Umbilical cord (tissue), 2 donors: ENCODE measurements at places on chromosomes 3 and 15. TPM values are rescaled to one million over a fixed set of nuclear protein-coding genes. Genes with fewer than 3 reads are reported as not detected.

DNA sequence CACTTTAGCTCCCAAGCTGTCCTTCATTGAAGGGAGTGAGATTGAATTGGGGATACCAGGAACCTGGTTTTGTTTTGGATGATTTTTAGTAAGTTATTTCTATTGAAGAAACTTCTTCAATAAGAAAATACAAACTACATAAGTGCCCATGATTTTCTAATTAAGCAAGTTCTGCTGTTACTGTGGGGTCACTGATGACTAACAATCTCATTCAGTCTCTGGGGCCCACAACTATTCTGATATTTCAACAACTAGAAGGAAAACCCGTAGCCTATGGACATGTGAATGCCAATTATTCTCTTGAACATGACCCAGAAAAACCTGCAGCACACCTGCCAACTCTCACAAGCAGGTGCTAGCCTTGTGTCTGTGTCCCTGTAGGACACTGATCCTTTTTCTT, 184.6 kb downstream of the DCLK3 start:
- DNase-seq, result no peak

DNA sequence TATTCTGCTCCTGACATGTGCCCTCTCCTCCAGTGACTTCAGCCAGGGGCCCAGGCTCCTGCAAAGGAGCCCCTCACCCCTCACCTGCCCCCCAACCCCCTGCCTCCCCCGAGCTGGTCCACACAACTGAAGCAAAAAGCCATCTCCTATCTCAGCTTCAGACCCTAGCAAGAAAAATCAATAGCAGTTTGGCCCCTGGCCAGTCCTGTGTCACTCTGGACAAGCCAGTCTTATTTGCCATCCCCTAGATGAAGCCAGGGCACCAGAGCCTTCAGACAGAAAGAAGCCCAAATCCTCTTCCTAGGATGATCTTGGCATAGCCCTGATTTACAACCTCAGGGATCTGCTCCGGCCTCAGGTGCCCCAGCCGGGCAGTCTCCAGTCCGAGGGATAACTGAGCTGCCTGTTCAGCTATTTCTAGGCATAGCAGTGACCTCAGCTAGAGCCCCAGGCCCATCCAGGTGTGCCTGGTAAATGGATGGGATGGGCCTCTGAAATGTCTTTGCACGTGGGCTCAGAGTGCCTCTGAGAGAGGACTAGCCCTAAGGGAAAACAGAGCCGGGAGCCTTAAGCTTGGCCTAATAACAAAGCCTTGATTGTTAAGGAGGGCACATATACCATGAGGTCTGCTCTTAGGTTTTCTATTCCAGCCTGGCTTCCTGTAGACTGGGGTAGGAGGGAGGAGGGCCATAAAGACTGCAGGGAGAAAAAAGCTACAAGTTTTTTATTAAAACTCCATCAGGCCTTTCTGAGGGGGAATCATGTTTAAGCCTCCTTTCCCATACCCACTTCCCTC, 242.0 kb downstream of the SHQ1 start:
- no peak for DNase-seq

- no peak for DNase-seq
Measured at GRCh38 chr3:55676643-55677042, 189.5 kb upstream of the WNT5A start.

GRCh38 chr3:23938688-23939087, 6.4 kb upstream of the NR1D2 start:
- no peak for DNase-seq

DNA sequence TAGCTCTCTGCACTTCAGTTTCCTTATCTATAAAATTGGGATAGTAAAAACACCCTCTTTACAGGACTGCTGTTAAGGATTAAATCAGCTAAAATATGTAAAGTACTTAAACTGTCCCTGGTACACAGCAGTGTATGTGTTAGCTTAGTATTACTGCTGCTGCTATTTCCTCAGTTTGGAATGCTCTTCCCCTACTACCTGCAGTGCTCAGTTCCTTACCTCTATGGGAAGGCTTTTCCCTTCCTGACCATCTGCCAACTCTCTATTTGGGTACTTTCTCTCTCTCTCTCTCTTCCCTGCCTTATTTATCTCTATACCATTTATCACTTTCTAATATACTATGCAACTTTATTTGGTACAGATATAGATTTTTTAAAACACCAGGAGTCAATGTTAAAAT, 26.5 kb downstream of the KPNA4 start:
- DNase-seq, result no peak

DNA sequence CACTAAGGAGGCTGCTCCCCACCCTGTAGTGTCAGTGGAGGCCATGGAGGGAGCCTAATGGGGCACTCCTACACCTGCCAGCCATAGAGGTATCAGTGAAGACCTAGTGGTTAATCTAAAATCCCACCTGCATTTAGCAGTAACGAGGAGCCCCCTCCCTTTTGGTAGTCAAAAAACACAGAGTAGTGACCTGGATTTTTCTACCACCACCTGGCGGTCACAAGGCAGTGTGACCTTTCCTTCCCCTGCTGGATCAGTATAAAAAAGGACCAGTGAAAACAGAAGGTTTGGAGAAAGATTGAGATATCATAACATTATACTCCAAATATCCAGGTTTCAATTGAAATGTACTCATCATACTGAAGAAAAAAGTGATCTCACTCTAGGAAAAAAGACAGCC, 241.2 kb downstream of the PYDC2 start:
- DNase-seq, result no peak

DNA sequence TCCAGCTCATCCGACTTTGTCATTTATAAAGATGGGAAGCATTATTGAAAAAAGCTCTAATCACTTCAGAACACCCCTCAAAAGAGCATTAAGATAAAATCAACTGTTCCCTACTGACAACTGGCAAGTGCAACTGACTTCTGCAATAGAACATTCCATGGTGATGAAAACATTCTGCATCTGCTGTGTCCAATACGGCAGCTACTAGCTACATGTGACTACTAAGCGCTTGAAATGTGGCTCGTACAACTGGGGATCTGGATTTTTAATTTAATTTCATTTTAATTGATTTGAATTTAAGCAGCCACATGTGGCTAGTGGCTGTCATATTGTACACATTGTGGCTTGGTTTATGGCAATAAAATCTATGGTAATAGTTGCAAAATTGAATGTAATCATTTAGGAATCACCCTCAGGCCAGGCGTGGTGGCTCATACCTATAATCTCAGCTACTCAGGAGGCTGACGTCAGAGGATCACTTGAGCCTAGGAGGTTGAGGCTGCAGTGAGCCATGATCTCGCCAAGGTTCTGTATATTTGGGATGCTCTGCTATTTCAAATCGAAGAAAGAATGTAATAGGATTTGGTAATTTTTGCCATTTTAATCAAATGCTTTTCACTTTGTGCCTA, 390.3 kb downstream of the GABRB3 start:
- DNase-seq, result no peak

DNA sequence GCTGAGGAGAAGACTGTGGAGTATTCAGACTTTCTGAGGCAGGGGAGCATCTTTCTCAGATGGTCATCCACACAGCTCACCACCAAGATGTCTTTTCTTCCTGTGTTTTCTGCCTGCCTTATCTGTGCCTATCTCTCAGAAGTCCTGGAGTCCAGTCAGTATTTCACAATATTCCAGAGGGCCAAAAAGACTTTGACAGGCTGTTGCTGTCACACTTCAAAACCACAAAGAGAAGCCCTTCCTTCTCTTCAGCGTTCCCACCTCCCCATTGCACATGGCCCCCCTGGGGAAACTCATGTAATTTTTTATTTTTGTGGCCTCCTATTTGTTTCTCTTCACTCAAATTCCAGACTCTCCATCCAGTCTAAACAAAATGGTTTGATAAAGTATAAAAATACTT, 585.2 kb downstream of the EPHA3 start:
- no peak for DNase-seq

GRCh38 chr3:87410110-87410509, 133.7 kb upstream of the POU1F1 start:
- no peak for DNase-seq

- DNase-seq, result no peak
Measured at GRCh38 chr3:127960421-127960965, 45.5 kb downstream of the KBTBD12 start.

- no peak for DNase-seq
Measured at GRCh38 chr3:16668776-16669545, 63.7 kb upstream of the DAZL start.

DNA sequence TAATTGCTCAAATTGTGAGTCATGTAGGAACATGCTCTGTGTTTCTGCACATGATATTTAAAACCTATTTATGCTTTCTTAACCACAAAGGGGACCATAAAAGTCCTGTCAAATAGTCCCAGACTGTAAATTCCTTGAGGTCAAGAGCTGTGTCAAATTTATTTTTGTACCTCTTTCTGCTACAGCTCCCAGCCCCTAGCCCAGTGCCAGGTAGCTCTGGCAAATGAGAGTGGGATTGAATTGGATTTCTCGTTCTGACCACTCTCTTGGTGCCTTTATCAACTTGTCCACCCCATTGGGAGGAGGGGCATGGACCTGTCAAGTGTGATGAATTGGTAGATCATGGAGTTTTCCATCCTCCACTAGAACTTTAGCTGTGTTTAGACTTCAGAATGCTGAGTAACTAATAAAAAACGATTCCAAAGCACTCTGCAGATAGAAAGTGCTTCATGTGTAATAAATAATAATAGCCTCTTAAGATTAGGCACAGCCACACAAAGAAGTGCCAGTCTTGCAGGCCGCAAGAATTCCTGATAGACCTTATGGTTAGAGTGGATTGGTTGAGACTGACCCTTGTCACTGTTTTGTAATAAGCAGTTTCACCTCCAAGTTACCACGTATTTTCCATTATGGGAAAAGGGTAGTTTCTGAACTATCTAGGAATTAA, 120.4 kb downstream of the LPP start:
- no peak for DNase-seq

- no peak for DNase-seq
Measured at GRCh38 chr3:129604767-129605166, 1.7 kb downstream of the PLXND1 start.

DNA sequence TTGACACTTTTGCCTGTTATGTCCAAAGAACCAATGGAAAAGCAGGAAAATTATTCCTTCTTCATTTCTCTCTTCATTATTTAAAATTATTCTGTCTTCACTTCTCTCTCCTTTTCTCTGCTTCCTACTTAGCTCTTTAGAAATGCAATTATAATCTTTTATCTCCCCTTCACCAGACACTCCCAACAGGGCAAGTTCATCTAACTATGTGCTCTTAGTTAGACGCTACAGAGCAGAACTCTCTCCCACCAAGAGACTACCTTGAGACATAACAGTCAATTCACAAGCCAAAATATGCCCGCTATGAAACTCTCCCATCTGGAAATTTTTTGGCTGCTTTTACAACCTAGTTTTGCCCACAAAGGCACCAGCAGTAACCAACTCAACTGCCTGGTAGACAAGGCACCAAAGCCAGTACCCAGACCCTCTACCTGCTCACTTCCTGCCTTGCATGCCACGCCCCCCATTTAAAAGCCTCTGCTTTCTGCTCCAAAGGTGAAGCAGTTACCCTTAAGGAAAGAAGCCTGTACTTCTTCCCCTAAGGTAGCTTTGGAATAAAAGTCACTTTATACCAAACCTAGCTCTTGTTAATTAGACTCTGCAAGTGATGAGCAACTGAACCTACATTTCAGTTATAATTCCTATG, 28.1 kb downstream of the CCRL2 start:
- no peak for DNase-seq

GRCh38 chr3:77412021-77412438, 372.1 kb downstream of the ROBO2 start:
- no peak for DNase-seq

DNA sequence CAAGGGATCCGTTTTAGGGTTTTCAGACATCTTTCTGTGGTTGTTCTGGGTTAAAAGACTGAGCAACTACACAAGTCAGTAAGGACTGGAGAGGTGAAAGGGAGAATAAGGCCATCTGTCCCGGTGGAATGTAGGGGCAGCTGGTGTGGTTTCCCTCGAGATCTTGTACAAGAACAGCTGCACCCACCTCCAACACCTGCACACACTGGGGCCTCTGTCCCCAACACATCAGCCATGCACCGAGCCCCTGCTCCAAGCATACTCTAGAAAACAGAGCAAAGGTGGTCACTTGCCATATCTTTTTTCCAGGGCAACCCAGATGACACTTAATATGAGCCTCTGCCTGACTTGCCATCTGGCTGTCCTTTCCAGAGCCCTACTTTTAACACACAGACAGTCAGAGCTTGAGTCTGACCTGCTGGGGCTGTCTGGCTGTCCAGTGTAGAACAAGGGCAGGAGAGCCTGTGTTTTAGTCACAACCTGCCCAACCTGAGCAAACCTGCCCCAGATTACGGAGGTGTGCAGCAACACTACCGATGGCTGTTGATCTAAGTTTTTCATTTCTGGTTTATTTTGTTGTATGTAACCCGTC, 12.2 kb downstream of the MAN2A2 start:
- no peak for DNase-seq

- DNase-seq, result no peak
Measured at GRCh38 chr3:188001093-188001492, 152.9 kb upstream of the LPP start.

DNA sequence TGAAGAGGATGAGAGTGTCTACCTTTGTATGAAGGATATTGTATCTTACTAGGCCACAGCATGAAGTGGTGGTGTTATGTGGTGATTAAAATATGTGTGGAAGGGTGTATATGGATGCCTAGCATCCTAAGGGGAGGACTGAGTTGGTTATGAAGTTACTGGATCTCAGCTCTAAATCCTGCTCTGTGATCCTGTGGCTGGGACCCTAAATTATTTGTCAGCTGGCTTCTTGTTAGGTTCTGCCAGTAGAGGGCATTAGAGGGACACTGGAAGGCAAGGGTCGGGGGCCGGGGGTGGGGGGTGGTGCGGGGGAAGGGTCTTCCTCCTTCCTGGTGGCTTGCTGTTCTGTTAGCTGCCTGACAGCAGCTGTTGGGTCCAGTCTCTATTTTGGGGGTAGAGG, 34.9 kb downstream of the MORF4L1 start:
- no peak for DNase-seq

DNA sequence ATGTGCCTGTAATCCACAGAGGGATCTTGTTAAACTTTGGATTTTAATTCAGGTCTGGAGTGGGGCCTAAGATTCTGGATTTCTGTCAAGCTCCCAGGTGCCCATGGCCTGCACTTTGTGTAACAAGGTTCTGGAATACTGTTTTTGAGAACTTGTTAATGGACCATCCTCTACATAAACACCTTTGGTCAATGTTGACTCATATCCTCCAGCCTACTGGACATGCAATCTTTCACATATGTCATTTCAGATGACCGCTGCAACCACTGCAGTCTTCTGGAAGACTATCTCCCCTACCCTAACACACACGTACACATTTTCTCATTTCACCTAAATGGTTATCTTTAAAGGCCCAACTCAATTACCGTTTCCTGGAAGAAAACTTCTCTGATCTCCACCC, 302.1 kb upstream of the TPRG1 start:
- no peak for DNase-seq

The PYGO1 gene
- total RNA-seq, result 14.9 TPM

The STX19 gene
- 9.4 TPM for total RNA-seq

The SOX14 gene
- 0.72 TPM for total RNA-seq

The GPR149 gene
- total RNA-seq, result 1.7 TPM

The SV2B gene
- 2.6 TPM for total RNA-seq

The CYP1A2 gene
- 0.96 TPM for total RNA-seq

The FANCD2OS gene
- 1.7 TPM for total RNA-seq

The RTP3 gene
- 1.2 TPM for total RNA-seq

The USP50 gene
- not detected for total RNA-seq

The TMEM158 gene
- total RNA-seq, result 72.2 TPM

The PSTPIP1 gene
- total RNA-seq, result 12.8 TPM

The ATP10A gene
- total RNA-seq, result 18.3 TPM

The CX3CR1 gene
- 6.5 TPM for total RNA-seq

The AMT gene
- 13.5 TPM for total RNA-seq

The FETUB gene
- 1.2 TPM for total RNA-seq

The ZNF35 gene
- total RNA-seq, result 13.0 TPM
